ENCODE measurements at places on chromosomes 11 and 22.

GRCh38 chr11:103619938-103620337 is 416.5 kb upstream of the DDI1 start:
- no peak for DNase-seq

DNA sequence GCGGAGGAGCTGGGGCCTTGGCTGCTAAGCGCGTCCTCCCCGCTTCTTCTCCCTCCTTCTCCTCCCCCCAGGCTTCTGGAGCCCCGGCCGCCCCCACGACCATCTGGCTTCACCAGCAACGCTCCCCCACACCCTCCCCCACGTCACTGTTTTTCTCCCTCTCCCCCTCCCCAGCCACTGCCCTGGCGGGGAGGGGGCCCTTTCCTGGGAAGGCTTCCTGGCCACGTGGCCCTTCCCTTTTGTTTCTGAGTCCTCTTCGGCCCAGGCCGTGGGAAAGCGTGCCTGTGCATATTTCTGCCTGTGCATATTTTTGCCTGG is 27.7 kb downstream of the RTN4R start:
- DNase-seq, result peak; percentile 44

GRCh38 chr22:38830026-38830844 is 13.6 kb downstream of the NPTXR start:
- DNase-seq, result no peak

- DNase-seq, result peak; percentile 24
These were observed 48.6 kb upstream of the RBFOX2 start for GRCh38 chr22:36077271-36077670.

DNA sequence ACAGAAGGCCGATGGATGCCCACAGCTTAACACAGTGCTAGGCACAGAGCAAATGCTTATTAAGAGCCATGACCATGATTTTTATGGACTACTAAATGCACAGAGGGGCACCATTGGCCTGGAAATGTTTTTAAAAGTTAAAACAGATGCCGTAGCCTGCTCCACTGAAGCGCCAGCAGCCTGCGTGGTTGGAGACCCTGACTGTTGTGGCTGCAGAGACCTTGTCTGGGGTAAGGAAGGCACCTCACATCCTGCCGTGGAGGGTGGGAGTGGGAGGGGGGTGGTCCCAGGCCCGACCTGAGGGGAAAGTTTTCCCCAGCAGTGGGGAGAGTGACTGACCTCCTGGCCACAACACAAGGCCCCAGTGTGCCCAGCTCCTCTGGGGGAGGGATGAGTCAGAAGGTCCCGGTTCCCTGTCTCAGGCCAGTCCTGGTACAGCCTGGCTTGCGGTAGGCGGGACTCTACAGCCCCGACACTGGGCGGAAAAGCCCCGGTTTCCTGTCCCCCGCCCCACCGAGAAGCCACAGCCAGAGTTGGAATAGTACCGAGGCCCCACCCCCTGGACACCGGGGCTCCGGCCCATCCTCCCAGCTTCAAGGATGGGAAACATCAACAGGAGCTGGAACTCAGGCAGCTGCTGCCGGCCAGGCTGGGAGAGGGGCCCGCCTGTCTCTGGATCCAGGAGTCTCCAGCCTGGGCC is 7.0 kb downstream of the CHST1 start:
- peak; percentile 49 for DNase-seq

DNA sequence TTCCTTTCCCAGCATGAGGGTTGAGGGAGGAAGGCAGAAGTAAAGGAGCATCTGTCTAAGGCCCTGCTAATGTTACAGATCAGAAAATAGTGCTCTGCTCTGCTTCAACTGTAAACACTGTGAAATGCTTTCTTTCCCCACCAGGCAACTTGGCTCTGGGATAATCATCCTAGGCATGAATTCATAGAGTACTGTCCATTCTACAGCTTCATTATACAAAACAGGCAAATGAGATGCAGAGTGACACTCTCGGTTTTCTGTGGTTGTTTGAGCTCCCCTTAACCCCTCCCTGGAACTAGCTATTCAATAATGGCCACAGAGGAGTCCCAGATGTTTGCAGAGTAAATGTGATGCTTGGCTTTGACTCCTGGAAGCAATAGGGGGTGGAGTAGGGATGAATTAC is 184.3 kb upstream of the CTSC start:
- DNase-seq, result no peak

DNA sequence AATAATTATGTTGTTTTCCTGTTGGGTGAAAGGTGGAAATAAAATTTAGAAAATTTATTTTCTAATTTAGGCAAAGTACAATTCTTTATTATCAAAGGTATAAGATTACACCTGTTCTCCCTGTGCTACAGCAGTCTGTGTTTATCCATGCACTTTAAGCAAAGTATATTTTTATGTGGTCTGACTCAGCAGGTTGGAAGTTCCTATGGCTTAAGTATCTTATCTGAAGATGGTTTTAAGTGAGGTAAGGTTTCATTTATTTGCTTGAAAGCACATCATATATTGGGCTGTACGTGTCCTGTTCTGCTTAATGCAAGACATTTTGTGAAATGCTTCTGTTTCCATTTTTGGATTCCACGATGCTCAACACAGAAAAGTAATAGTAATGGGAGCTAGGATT is 14.6 kb downstream of the PPME1 start:
- no peak for DNase-seq

Data from midbrain (tissue), 1 donor.